ENCODE measurements at places on chromosomes 5 and 9.

DNA sequence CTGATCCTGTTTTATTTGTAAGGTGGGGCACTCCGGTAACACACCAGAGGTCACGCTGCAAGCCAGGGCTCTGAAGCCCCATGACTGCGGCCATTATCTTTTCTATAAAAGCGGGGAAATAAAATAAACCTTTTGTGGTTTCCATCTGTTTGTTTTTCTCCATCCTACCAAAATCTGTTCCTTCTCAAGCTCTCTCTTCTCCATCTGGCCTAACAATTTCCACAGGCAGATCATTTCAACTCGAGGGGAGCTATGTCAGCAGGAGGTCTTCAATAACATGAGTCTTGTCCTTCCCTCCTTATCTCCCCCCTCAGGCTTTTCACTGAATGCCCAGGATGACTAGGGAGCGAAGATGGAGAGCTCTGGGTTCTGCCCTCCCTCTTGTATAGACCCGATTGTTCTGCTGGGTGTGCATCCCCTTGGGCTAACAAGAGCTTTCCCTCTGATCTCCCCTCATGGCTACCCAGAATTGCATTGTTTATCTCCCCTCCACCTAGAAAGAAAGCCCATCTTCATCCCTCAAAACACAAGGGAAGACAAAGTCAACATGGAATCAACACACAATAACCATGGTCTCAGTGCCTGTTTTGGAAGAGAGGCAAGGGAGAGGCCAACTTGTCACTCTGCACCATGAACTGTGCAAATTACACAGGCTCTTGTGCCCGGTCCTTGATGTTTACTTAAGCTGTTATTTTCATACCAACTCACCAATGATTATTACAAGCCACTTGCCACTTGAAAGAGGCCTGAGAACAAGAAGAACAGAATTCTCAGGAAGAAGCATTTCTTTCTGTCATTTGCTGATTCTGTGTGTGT lies 187.8 kb downstream of the FANCC start:
- DNase-seq, result no peak

- no peak for DNase-seq
Observed at GRCh38 chr5:111975133-111975532, 218.1 kb upstream of the NREP start.

GRCh38 chr5:14429101-14430050 lies 152.2 kb upstream of the OTULINL start:
- no peak for DNase-seq

- no peak for DNase-seq
Observed at GRCh38 chr9:109417054-109417453, 81.1 kb downstream of the PTPN3 start.

DNA sequence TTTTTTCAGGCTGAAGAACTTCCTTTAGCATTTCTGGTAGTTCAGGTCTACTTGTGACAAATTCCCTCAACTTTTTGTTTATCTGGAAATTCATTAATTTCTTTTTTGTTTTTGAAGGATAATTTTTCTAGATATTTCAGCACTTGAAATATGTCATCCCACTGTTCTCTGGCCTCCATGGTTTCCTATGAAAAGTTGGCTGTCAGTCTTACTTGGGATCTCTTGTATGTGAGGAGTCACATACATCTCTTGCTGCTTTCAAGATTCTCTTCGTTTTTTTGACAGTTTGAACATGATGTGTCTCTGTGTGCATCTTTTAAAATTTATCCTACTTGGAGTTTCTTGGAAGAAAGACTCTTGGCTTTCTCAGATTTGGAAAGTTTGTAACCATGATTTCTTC lies 79.5 kb downstream of the RIC1 start:
- no peak for DNase-seq

DNA sequence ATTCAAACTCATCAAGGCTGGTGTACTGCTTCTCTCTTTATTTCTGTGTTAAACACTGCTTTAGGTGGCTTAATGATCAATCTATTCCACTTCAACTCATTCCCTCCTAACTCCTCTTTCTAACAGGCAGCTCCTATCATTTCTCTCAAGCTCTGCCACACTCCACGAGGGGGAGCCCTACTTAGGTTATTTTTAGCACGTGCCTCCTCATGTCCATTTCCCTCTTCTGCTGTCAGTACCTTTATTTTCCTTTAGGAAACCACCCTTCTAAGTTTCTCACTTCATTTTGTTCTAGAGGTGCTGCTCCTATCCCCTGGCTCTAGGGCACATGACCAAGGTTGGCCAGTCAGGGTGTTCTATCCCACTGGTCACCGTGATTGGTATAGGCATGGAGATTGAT lies 6.7 kb upstream of the BRINP1 start:
- peak; percentile 82 for DNase-seq

- no peak for DNase-seq
Observed at GRCh38 chr5:150181027-150181426, 8.8 kb upstream of the SLC6A7 start.

DNA sequence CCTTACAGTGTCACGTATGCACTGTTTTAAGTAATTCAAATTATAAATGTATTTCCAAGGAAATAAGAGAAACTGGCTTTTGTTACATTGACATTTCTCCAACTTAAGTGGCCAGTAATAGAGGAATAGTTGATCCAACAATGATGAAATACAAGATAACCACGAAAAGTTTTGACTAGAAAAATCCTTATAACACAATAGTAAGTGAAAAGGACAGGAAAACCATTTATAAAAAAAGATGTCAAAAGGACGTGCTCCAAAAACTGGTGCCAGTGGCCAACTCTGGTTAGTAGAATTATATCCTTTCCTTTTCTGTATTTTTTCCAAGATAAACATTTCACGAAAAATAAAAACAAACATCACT lies 210.9 kb downstream of the GAPVD1 start:
- DNase-seq, result no peak

DNA sequence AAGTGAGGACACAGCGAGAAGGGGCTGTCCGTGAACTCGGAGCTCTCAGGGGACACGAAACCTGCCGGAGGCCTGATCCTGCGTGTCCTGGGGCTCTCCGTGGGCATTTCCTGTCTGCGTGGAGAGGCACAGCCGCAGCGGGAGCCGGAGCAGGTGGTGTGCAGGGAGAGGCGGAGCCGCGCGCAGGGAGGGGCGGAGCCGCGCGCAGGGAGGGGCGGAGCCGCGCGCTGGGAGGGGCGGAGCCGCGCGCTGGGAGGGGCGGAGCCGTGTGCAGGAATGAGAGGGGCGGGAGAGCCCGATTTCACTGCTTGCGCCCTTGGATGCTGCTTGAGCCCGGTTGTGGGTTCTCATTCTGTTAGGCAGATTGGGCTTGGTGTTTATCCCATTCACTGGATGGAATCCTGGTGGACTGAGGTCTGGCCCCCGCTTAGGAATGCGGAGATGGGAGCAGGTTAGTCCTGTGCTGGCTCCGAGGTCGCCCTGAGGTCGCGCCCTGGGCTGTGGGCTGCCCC lies 26.7 kb downstream of the NDUFS6 start:
- no peak for DNase-seq

DNA sequence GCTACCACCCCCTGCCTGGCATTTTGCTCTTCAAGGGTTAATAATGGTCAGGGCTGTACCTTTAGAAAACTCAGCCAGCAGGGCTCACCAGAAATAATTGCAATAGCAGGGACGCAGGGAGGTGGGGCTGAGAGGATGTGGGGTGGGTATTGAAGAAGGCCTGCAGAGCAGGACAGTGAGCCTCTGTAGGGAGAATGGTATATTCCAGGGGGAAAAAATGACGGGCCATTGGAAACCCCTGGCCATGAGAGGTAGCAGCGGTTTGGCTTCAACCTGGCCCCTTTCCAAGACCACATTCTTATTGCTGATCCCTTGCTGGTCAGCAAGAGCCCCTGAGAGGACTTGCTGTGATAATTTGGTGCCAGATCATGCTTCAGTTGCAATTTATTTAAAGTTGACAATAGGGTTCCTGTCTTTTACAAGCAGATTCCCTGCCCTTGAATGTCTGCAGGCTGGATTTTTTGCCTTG lies 36.7 kb upstream of the CTNNA1 start:
- DNase-seq, result no peak

GRCh38 chr5:17429353-17429752 lies 68.7 kb upstream of the TAF11L2 start:
- DNase-seq, result no peak

GRCh38 chr9:14348123-14348372 lies 34.1 kb upstream of the NFIB start:
- DNase-seq, result no peak

GRCh38 chr5:35853631-35854030 lies 3.1 kb upstream of the IL7R start:
- no peak for DNase-seq

GRCh38 chr9:136992819-136993369 lies 672 bp downstream of the PAXX start:
- no peak for DNase-seq

- DNase-seq, result peak; percentile 96
Observed at GRCh38 chr5:163437309-163438182, at the start of gene CCNG1. Gene CCNG1 (plus strand): TSS chr5:163437595. CDS start chr5:163439257, 1,662 bp downstream.

GRCh38 chr9:16626577-16627130 lies 243.8 kb downstream of the BNC2 start:
- DNase-seq, result peak; percentile 33

DNA sequence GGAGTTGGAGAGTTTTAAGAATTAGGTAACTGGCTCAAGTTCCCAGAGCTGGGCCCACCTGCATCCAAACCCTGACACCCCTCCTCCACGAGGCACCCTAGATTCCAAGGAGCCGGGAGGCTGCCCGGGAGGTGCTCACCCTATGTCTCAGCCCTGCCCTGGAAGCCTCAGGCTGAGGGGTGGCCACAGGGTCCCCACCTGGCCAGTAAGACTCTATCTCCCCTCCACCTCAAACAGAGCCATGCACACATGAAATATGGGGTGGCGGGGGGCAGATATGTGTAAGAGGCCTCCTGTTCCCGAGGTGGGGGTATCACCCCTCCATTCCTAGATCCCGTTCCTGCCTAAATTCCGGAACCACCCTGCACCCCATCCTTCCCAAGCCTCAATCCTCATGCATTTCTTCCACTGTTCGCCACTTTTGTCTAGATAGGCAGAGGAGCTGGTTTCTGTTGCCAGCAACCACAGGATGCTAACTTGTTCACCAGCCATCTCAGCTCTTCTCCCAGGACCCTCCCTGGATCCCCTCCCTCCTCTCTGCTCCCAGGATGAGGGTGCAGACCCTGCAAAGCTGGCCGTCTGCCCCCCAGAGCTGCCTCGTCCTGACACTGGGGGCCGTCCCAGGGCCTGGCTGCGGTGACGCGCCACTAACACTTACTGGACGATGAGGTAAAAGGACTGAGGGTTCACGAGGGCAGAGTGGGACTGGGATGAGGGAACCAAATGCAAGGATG lies 44.1 kb downstream of the COL23A1 start:
- DNase-seq, result no peak

DNA sequence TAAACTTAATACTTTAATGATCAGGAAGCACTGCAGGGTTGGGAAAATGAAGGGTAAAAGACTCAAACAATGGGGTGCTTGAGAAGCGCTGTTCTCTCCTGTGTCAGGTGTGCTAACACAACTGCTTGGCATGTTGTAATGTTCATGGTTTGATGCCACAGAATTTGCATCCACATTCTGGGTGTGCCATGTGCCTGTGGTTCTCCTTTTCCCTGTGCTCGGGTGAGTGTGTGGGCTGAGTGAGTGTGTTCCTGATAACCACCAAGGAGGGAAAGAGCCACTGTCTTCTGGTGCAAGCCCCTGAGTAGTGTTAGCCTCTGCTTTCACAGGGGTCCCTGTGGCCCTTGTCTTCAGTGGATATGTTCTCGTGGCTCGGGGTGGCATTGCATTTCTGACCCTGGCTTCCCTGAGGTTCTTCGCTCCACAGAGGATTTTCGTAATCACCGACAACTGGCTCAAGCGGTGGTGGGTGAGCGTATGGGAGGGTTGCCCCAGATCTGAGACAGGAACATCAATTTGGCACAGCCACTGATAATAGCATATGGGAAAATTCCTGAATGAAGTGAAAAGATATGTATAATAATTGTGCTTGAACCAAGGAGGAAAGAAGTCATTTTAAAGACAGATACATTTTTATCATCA lies 102.0 kb downstream of the MVB12B start:
- no peak for DNase-seq

DNA sequence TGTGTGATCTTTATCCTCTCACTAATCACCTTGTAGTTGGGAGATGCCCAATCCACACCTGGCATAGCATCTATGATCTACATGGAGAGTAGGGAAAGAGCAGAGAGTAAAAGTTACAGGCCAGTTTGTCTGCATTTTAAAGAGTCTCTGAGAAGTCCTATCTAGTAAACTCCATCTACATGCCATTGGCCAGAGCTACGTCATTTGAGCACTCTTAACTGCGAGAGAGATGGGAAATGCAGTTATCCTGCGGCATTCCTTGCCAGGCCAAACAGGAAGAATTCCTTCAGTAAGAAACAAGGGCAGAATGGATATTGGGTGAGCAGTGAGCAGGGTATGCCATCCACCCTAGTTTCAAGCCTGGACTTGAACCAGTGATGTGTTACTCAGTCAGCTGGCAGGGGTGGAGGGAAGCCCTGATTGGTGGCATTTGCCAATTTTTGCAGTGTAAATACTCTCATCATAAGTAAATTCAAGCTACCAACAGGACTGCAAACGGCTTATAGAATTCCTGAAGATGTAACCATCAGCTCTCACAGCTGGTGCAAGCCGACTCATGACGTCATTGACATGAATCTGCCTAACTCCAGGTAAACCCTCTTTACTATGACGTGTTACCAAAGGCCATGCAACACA lies 156.8 kb upstream of the MSX2 start:
- no peak for DNase-seq

GRCh38 chr5:95076395-95077185 lies 208.3 kb downstream of the MCTP1 start:
- DNase-seq, result no peak

DNA sequence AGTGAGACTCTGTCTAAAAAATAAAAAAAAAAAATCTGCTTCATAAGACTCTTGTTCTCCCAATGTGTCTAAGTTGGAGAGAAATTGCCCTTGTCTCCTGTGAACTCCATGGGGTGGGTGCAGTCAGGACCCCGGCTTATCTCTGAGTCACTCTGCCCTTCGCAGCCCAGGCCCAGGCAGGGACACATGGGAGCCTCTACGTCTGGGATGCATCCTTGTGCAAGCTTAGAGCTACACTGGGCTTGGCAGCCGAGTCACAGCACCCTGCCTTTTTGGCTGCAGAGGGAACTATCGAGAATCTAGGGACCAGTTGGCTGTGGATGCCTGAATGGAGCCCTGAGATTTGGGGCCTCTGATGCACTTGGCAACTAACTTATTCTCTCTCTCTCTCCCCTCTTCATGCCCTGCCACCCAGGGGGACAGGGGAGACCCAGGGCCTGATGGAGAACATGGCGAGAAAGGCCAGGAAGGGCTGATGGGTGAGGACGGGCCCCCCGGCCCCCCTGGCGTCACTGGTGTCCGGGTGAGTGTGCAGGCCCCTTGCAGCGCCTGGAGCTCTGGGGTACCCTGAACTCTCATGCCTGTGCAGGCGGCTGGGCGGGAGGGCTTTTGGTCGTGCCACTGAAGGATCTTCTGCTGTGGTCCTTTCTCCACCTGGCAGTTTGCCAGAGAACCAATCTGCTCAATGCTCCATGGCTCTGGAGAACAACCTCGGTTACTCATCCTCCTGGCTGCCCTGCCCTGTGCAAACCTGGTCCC lies 47.5 kb upstream of the ORM1 start:
- peak; percentile 9 for DNase-seq

DNA sequence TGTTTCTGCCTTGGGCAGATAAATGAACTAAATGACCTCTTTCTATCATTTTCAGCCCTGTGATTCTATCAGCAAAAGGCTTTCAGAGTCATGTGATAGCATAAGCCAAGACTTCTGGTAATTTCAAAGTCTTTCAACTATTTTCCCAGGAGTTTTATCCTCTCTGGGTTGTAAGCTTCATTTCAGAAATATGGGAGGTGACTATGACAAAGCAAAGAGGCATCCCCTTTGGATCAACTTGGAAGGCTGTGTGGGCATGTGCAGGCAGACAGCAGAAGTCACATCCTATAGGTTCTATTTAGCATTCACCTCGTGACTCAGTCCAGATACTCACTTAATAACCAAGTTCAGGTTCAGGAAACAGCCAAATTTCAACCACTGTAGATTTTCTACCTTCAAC lies 149.0 kb upstream of the FST start:
- DNase-seq, result no peak
